Karpas-422 (cell line): ENCODE measurements at places on chromosomes 2 and 18.

GRCh38 chr2:96470636-96471035 lies 34.5 kb downstream of the NEURL3 start:
- DNase-seq: no peak

DNA sequence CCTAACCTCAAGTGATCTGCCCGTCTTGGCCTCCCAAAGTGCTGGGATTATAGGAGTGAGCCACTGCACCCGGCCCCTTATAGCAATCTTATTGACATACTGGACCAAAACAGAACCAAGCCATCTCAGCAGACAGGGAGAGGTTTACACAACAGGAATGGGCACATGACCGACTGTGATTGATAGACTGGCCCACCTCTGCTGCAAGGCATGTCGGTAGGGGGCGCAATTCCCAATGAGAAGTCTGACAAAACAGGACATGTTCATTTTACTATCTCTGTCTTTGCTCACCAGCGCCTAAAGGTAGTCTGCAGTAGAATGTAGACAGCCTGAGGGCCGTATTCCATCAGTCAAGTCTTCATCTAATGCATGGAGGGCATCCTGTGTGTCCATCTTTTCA lies 2.0 kb downstream of the LYPD6B start:
- peak; percentile 90 for DNase-seq

GRCh38 chr2:121031568-121032340 lies 253.2 kb downstream of the TFCP2L1 start:
- DNase-seq: no peak

GRCh38 chr2:224711859-224712665 lies 4.1 kb downstream of the CCDC195 start:
- DNase-seq: no peak
